ENCODE measurements at places on chromosomes 3 and 15. TPM values are rescaled to one million over a fixed set of nuclear protein-coding genes. Genes with fewer than 3 reads are reported as not detected.

The TMIE gene
- total RNA-seq = not detected

DNA sequence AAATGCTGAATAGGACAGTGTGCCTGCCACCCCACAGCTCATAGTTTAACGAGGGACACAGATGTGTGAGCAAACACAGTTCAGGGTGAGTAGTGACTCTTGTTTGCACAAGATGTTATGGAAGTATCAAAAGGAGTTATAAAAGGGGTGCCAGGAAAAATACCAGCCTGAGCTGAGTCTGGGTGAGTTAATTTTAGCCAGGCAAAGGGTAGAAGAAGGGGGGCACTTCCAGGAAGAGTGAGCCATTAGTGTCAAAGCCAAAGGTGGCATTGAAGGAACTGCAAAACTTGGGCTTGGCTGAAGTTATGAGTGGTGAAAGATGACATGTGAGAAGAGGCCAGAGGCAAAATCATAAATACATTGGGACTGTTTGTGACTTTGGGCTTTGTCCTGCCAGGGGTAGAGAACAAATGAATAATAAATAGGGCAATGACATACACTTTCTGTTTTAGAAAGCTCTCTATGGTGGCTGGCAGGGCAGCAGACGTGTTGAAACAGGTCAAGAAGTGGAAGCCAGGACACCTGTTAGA is 1.9 kb upstream of the SPPL2A start:
- no peak for DNase-seq
- H3K4me1 ChIP-seq = peaks cover 21% of the 10 kb centered on the region
- no peaks in the 10 kb centered on the region for H3K27me3 ChIP-seq
- H3K27ac ChIP-seq = no peak overlapping the region

DNA sequence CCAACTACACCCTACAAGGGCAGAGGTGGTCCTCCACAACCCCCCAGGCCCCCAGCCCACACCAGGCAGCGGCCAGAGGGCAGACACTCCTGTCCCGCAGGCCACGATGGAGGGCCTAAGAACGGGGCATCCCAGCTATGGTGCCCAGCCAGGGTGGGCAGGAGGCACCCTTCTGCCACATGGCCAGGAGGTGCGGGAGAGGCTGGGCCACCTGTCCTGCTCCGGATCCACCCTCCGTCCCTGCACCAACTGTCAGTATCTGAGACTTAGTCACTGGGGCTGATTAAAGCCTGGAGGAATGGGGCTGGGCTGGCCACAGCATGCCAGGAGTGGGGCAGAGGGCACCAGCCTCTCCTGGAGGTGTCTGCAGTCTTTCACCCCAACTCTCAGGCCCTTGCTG is 37.9 kb downstream of the TNK2 start:
- no peaks in the 10 kb centered on the region for H3K36me3 ChIP-seq
- H3K27me3 ChIP-seq = no peaks in the 10 kb centered on the region
- no peak overlapping the region for H3K27ac ChIP-seq
- H3K4me1 ChIP-seq = no peaks in the 10 kb centered on the region

The HRH1 gene
- not detected for total RNA-seq

DNA sequence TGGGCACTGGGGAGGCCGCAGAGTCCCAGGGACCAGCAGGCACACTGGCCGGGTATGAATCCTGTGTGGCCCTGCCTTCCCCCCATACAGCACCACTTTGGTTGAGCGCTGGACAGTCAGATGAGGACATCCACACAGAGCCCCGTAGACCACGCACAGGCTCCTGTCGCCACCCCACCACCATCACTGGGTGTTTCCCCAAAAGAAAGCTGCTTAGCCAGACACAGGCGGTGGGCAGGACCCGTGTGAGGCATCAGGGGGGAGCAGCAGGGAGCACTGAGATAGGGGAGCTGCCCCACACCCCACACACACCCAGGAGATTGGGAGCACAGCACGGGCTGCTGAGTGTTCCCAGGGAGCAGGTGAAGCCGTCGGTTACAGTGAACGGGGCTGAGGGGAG is 42.4 kb upstream of the SLC41A3 start:
- no peaks in the 10 kb centered on the region for H3K36me3 ChIP-seq
- no peaks in the 10 kb centered on the region for H3K4me1 ChIP-seq
- DNase-seq = no peak
- no peak overlapping the region for H3K4me3 ChIP-seq
- H3K27me3 ChIP-seq = no peaks in the 10 kb centered on the region
- H3K27ac ChIP-seq = no peak overlapping the region

- H3K36me3 ChIP-seq = no peaks in the 10 kb centered on the region
- no peaks in the 10 kb centered on the region for H3K27me3 ChIP-seq
- no peak for DNase-seq
- no peaks in the 10 kb centered on the region for H3K4me1 ChIP-seq
Measured at GRCh38 chr15:39843565-39843964, 60.9 kb upstream of the FSIP1 start.

All from B cell (primary cell).